ENCODE measurements at places on chromosomes 4 and X.
A peak's percentile ranks its signal among the peaks of the same experiment; 100 is the strongest.

DNA sequence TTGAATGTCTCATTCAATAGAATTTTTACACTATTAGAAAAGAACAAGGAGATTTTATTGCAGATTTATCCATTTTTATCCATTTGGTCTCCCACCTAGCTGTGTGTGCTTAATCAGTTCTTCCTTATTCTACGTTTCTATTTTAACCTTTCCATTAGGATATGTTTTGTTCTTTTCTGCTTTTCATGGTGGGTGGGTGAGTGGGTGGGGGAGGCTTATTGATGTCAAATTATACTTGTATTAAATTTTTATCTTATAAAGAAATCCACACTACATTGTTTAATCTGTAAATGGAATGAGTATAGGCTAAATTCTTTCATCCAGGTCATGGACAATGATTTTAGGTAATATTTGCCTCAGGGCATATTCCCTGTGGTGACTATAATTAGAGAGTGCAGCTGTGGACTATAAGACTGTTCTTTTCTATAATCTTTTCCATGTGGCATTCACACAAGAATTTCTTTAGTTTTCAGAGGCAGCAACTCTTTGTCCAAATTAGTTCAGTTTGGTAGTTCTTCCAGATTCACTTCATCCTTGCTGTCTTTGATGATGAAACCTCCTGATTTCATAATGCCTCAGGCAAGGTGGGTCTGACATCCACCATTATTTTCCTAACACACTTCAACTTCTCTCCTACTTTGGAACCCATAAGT, 2451.8 kb downstream of the PCDH7 start:
- no peak for DNase-seq

DNA sequence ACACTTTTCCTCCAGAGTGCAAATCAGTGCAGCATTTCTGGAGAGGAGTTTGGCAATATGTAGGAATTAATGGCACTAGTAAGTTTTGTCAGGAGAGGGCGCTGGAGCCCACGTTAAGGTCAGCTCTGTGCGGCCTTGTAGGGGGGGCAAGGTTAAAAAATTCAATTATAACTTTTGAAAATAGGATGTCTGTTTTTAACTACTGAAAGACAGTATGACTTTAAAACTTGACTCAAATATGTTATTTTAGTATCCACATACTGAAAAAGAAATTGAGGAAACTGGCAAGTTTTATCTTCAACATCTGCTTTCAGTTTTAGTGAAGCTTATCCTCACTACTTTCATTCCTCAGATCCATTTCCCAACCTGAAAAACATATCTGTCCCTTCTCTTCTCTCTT, 30.9 kb upstream of the HSD17B13 start:
- no peak for DNase-seq

GRCh38 chrX:793216-793770, 162.7 kb downstream of the SHOX start:
- no peak for DNase-seq

GRCh38 chr4:185534866-185535611, at the start of gene PDLIM3:
Gene PDLIM3, minus strand, starts transcription at chr4:185535507. Its CDS starts 73 bp downstream, at chr4:185535434.
- DNase-seq = peak; percentile 46

- DNase-seq = peak; percentile 22
These were observed 504 bp upstream of the RBM3 start for GRCh38 chrX:48573690-48574269.

DNA sequence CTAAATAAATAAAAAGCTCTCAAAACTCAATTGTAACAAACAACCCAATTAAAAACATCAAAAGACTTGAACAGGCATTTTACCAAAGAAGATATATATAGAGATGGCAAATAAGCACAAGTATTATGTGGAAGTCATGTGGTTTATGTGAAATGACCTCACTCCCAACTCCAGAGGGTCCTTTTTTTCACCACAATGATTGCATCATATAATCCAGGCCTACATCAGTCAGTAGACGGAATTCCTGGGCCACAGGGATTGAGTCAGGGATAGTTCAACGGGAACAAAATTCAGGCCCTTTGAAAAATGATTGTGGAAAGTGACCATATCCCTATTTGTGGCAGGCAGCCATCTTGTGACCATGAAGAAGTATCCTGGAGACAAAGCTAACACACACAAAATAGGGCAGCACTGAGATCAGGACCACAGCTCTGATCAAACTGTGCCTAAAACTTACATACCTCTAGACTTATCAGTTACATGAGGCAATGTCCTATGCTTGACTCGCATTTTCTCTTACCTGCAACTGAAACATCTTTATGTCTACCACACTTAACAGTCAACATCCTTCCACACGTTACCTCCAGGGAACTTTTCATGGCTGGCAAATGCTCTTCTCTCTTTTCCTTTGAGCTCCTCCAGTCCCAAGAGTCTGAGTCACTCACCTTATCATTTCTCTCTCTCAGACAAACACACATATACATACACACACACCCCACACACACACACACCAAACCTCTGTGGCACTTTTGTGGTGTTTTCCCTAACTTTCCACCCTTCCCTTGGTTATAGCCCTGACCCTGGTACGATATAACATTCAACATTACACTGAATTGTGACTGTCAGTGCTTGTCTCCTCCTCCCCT, 113.5 kb downstream of the PHF8 start:
- DNase-seq = no peak

GRCh38 chr4:160117686-160118085, 1014.8 kb downstream of the RAPGEF2 start:
- no peak for DNase-seq

DNA sequence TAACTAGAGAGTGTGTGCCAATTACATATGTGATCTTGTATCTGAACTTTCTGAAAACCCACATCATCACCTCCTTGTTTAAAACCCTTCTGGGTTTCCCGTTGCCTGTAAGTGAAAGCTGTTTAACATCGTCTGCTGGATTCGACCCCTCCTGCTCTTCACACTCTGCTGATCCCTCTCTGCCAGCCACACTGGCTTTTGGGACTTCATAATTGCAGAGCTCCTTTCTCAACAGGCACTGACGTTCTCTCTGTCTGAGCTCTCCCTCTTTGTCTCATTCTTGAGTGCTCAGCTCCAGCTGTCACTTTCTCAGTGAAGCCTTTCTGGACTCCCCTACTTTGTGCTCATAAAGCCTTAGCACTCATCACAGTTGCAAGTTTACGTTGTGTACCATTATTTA, 153.9 kb downstream of the CEP135 start:
- no peak for DNase-seq

- no peak for DNase-seq
These were observed 107.7 kb downstream of the RBM47 start for GRCh38 chr4:40521957-40522356.

DNA sequence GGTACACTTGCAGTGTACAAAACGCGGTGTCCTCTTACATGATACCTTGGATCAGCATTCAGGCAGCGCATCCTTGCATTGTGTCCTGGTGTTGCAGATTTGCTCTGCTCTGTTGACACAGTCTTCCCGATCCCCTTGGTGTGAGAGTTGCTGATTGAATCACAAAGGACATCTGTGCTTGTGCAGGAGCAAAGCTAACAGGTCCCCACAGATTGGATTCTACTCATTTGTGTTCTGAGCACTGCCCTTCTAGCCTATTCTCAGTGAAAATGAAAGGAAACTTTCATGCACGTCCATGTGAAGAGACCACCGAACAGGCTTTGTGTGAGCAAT, 171.4 kb downstream of the FRMPD4 start:
- no peak for DNase-seq

GRCh38 chrX:68462653-68463052, 29.4 kb upstream of the OPHN1 start:
- DNase-seq = no peak
